ENCODE measurements at places on chromosomes 2 and 18.

- no peak for DNase-seq
Observed at GRCh38 chr2:151198645-151199044, 63.0 kb downstream of the RBM43 start.

- DNase-seq: no peak
Observed at GRCh38 chr2:160472839-160473251, 20.8 kb downstream of the RBMS1 start.

DNA sequence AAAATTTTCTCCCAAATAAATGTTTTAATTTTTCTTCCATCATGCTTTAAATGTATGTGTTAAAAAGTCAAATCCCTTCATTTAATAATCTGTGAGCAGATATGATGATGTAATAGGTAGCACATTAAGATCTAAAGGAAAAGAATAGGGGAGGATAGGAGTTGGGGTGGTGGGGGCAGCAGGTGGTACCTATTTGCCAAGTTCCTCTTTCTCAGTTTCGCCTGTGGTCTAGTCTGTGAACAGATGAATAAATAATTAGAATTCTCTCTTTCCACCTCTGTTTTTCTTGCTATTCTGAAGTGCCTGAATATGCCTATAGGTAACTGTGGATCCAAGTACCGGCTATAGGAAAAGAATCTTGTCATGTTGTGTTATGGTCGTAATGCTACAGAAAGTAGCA lies 152.5 kb downstream of the NRXN1 start:
- DNase-seq: no peak

DNA sequence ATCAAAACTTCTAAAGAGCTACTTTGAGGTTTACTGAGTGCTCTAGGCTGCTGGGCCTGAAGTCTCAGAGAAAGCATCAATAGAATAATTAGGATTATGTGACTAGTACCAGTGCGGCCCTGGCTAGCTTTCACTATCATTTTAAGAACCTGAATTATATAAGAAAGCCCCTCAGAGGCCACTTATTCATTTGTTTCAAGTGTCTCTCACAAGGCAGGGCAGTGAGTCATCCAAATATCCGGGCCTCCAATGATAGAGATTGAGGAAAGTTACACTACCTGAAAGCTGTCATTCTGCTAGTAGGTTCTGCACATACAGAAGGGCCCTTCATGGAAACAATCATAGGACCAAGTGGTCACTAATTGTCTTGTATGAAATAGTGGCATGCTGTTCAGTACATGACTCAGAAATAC lies 193.1 kb downstream of the L3MBTL4 start:
- no peak for DNase-seq

GRCh38 chr2:97708048-97708380 lies 5.4 kb upstream of the ZAP70 start:
- no peak for DNase-seq

DNA sequence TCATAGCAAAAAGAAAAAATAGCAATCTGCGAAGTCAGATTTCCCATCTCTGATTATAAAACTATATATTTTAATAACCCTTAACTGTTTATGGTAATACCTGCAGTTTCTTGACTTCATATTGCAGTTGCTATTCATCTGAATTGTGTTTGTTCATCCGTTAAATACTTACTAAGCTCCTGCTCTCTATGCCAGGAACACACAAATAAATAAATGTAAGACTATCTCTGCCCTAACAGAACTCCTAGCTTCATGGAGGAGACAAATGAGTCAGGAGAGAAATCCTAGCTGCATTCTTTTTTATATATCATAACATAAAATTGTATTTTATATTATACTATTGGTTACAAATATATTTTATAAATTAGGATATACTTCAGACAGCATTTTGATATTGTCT lies 61.2 kb downstream of the MALT1 start:
- no peak for DNase-seq

DNA sequence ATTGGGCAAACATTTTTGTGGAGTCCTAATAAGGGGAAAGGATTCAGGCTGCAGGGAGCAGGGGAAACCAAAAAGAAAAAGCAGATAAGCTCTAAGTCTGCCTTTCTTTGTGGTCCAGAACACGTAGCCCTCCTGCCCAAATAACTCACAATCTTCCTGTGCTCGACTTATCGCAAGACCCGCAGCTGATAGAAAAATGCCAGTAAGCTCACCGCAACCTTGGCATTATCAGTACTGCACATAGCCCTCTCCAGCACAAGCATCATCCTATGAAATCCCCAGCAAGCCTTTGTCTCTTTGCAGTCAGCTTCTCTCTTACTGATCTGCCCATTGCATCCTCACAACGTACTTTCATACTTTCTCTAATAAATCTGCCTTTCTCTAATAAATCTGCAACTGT lies 202.4 kb upstream of the HNRNPA3 start:
- no peak for DNase-seq

DNA sequence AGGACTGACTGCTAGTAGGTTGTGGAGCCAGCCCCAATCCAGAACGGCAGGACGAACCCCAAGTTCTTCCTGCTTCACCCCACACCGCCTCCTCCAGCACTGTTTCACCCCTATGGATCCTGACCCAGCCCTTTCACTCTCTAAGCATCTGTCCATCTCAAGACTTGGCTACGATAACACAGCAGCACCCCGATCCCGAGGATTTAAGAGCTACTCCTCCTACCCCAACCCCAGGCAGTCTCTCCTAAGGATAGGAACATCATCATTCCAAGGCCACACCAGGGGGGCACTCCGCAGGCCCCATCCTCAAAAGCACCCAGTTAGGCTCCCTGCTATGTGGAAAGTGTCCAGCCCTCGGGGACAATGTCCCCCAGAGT lies 645 bp downstream of the KCTD18 start:
- no peak for DNase-seq

DNA sequence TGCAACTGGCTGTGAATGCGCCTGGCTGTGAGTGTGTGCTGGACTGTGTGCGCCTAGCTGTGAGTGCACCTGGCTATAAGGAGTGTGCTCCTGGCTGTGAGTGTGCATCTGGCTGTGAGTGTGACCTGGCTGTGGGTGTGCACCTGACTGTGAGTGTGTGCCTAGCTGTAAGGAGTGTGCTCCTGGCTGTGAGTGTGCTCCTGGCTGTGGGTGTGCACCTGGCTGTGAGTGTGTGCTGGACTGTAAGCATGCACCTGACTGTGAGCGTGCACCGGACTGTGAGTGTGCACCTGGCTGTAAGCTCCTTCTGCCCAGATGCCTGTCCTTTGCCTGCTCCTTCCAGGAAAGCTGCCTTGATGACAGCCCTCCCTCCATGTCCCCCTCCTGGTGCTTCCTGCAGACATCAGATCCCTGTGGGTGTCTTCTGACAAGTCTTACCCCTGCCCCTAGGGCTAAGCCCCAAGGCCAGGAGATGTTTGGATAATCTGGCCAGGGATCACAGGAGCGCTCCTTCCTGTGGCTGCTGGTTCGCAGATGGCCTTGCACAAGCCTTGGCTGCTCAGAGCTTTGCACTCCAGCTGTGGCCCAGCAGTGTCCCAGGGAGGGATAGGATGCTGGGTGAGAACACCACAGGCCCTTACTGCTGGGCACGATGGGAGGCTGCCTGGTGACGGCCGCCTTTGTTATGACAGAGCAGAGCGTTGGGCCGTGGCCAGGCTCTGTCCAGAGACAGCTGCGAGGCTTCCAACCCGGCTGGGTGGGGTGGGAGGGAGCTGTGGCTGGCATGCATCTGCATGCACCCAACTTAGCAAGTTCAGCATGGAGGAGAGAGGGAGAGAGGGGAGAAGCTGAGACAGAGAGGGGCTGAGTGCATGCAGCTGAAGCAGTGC lies 89.9 kb downstream of the GLI2 start:
- no peak for DNase-seq

DNA sequence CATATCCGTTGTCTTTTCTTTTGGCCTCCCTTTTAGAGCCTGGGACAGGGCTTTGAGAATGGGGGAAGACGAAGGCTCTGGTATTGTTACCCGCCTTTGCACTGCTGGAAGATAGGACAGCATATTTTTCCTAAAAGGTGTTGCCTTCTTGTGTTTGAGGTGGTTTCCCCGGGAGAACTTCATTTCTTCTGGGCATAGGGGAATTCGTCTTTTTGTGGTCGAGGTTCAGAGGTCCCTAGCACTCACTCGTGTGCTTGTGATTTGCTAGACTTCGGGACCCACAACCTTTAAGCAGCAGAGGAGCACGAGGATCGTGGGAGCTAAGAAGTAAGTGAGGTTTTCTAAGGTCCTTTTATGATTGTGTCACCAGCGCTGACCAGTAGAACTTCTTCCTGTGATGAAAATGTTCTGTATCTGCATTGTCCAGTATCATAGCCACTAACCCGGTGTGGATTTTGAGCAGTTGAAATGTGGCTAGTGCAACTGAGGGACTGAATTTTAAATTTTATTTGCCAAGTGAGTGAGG lies 611 bp downstream of the ZNF512 start:
- no peak for DNase-seq

DNA sequence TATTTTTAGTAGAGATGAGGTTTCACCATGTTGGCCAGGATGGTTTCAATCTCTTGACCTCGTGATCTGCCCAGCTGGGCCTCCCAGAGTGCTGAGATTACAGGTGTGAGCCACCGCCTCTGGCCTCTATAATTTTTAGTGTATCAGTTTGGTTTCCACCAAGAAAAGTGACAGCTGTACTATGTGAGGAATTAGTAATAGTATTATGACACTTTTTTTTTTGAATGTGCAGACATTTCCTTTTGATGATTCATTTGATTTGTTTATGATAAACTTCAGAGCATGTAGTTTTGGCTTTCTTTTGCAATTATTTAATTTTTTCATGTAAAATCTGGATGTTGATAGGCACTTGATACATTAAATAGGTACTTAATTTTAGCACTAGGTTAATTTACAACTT lies 61.5 kb downstream of the PTPN4 start:
- DNase-seq: no peak

DNA sequence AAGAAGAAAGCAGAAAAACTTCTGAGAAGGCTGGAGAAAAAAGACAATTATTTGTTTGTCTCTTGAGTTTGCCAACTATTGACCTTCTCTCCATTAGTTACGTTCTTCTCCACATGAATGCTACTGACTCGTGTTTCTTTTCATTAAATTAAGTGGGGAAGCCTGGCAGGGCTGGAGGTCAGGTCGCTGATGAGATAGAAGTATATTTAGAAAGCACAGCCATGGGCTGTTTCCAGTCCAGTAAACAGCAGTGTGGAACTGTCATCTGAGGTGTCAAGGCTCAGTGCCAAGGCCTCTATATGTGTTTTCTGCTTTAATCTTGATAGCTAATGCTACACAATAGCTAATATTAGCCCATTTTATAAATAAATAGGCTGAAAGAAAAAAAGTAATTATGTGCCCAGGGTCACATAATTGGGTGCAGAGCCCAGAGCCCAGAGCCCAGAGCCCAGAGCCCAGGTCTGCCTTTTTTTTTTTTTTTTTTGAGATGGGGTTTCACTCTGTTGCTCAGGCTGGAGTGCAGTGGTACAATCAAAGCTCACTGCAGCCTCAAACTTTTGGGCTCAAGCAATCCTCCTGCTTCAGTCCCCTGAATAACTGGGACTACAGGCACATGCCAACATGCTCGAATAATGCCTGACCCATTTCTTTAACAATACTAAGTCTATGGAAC lies 6.3 kb downstream of the MSGN1 start:
- no peak for DNase-seq
